ENCODE measurements at places on chromosomes 3 and 15.

DNA sequence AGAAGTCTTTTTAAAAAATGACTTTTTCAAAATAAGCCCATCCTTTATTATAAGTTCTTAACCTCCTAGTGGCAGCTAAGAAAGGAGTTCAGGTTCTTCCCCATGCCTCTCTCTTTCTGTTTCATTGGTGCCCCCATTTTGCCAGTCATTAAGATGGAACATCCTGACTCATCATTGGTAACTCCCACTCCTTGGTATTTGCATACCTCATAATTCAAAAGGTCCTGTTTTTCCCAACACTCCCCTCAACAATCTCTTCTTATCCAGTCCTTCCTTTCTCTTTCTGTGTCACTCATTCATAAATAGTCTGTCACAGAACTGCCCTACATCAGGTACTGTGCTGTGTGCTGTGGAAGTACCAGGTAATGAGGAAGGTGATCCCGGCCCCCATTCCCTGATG is 394.0 kb downstream of the FOXP1 start:
- no peak for DNase-seq

- DNase-seq = no peak
Measured at GRCh38 chr3:127758013-127758412, 64.3 kb downstream of the MGLL start.

- DNase-seq = peak; percentile 87
Measured at GRCh38 chr3:57169872-57170623, 4.9 kb upstream of the IL17RD start.

DNA sequence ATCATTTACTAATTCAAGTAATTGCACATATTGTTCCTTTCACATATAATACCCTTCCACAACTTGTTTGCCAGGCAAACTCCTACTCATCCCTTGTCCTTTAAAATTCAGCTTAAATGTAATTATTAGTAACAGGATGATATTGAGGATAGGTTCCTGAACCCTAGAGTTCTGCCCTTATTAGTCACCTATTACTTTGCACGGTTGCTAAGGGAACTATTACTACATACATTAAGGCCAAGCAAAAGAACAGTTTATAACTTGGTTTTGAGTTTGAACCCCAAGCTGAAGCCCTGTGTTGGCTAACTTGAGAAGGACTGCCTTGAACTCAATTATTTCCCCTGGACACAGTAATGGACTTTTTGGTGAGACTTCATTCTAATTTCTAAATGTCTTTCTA is 529.7 kb downstream of the IGSF11 start:
- no peak for DNase-seq

- no peak for DNase-seq
Measured at GRCh38 chr3:72058493-72059081, 273.6 kb upstream of the PROK2 start.

- DNase-seq = no peak
Measured at GRCh38 chr15:64566629-64567427, 106.5 kb downstream of the ZNF609 start.

GRCh38 chr3:58989955-58990354 is 59.9 kb downstream of the CFAP20DC start:
- no peak for DNase-seq

- DNase-seq = no peak
Measured at GRCh38 chr3:38713121-38713520, 63.6 kb upstream of the SCN5A start.

- DNase-seq = no peak
Measured at GRCh38 chr15:45799508-45799907, 164.7 kb downstream of the SQOR start.

GRCh38 chr3:112857526-112857925 is 10.9 kb upstream of the CD200R1L start:
- no peak for DNase-seq
